ENCODE measurements at places on chromosomes 16 and 17.

DNA sequence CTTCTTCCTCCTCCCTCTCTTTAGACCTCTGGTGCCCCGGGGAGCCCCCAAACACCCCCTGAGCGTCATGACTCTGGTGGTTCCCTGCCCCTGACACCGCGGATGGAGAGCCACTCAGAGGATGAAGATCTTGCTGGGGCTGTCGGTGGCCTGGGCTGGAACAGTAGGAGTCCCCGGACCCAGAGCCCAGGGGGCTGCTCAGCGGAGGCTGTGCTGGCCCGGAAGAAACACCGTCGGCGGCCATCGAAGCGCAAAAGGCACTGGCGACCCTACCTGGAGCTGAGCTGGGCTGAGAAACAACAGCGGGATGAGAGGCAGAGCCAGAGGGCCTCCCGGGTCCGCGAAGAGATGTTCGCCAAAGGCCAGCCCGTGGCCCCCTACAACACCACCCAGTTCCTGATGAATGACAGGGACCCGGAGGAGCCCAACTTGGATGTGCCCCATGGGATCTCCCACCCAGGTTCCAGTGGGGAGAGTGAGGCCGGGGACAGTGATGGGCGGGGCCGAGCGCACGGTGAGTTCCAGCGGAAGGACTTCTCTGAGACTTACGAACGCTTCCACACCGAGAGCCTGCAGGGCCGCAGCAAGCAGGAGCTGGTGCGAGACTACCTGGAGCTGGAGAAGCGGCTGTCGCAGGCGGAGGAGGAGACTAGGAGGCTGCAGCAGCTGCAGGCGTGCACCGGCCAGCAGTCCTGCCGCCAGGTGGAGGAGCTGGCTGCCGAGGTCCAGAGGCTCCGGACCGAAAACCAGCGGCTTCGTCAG, 7.5 kb downstream of the HEXIM2 start:
- no peak for DNase-seq

DNA sequence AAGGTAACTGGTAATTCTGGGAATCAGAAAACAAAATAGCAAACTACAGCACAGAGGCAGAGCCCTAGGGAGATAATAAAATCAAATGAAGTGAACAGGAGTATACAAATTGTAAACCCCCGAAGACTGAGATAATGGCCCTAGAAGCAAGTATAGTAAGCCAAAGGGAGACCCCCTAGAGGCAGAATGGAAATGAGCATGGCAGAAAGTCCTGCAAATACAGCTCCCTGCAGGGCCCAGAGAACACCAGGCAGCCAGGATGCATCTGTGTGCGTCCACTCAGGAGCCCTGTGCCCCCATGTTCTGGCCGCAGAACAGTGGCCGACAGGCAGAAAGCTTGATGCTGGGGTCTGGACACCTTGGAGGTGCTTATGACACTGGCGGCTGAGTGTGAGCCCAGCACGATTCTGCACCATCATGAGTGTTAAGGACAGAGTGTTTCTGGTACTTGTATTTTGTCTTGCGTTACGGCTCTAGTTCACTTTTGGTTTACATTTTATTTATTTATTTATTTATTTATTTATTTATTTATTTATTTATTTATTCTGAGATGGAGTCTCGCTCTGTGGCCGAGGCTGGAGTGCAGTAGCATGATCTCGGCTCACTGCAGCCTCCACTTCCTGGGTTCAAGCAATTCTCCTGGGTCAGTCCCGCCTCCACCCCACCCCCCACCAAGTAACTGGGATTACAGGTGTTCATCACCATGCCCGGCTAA, 48.7 kb downstream of the RGS9 start:
- DNase-seq, result no peak

- no peak for DNase-seq
Measured at GRCh38 chr16:58832386-58832895, 98.3 kb upstream of the GOT2 start.

GRCh38 chr17:41539071-41539492, 11.0 kb upstream of the KRT19 start:
- DNase-seq, result no peak

- no peak for DNase-seq
Measured at GRCh38 chr16:24978370-24978914, 36.7 kb downstream of the ARHGAP17 start.

DNA sequence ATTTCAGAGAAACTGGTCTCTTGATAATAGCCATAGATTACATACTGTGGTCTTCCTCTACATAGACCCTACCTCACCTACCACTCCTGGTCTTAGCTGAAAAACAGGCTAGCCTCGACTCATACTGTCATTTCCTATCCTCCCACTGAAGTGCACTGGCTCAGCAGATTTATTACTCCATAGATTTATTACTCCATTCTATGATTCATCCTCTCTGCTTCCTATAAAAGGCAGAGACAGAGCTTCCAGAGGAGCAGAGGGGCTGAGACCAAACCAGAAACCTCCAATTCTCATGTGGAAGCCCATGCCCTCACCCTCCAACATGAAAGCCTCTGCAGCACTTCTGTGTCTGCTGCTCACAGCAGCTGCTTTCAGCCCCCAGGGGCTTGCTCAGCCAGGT, at the start of gene CCL7:
Gene CCL7, plus strand, starts transcription at position 253 of the 400 bp plus-strand sequence. Its CDS starts 70 bp downstream, at position 323.
- DNase-seq, result no peak

DNA sequence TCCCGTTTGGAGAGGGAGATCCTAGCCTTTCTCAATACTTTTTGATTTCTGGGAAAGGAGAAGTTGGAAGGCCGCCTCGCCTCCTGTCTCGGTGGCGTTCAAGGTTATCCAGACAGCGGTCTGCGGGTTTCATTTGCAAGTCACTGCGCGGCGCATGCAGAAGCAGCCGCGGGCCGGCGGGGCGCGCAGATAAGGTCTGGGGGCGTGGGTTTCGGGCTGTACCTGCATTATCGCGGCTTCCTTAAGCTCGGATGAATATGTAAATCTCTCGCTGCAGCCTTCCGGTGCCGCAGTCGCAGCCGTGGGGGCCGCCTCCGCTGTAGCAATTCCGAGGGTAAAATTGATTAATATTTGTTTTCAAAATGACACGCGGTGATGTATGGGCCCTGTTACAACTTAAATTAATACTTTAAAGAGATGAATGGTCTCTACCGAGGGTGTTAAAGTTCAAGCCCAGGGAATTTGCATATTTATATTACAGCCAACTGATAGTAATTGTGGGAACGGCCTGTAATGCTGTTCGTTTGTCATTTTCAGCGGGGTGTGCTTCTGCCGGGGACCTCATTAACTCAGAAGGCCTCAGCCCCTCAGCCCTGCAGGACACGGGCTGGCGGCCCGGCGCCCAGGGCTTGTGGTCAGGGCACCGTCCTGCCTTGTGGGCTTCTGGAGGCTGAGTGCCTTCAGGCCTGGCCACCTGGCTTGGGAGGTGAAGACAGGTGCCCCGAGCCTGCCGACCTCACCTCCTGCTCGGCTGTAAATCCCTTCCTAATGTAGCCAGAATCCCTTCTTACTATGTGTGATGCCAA, 99.4 kb downstream of the CYLD start:
- DNase-seq, result no peak

GRCh38 chr16:10799736-10800135, 18.9 kb downstream of the TVP23A start:
- no peak for DNase-seq

DNA sequence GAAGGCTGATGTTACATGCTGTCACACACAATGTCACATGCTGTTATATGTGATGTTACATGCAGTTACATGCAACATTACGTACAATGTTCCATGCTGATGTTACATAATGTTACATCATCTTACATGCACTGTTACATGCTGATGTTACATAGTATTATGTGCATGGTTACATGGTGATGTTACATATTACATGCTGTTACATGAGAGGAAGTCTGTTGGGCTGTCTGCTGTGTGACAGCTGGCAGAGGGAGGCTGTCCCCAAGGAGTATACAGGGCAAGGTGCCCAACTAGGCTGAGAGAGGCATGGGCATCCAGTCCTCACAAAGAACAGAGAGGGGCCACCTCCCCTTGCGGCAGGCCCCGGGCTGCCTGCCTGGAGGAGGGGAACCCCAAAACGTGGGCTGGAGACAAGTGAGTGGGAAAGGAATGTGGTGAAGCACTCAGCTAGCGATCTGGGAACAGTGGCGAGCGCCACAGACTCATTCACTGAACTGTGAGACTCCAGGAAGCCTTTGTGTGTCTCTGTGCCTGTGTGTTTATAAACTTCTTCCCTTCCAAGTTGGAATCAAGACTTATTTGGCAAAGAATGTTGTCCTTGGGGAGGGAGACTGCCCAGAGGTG, 30.6 kb downstream of the TMEM92 start:
- DNase-seq, result no peak

GRCh38 chr16:25372716-25373115, 115.1 kb upstream of the ZKSCAN2 start:
- no peak for DNase-seq

DNA sequence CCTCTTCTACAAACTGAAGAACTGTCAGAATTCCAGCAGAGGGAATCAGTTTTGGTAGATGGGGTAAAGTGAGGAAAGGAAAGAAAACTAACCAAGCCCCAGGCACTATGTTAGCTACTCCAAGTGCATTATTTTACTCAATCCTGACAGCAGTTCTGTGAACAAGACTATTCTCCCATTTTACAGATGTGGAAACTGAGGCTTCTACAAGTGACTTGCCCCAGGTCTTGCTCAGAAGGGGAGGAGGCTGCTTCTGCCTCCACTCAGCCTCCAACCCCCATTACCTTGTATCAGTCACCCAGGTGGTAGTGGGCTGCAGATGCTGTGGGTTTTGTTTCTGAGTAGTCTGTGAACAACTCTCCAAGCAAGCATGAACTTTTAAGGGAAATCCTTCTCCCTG, 315.2 kb upstream of the MAF start:
- no peak for DNase-seq

GRCh38 chr17:70987867-70988340, 818.6 kb downstream of the KCNJ2 start:
- no peak for DNase-seq

DNA sequence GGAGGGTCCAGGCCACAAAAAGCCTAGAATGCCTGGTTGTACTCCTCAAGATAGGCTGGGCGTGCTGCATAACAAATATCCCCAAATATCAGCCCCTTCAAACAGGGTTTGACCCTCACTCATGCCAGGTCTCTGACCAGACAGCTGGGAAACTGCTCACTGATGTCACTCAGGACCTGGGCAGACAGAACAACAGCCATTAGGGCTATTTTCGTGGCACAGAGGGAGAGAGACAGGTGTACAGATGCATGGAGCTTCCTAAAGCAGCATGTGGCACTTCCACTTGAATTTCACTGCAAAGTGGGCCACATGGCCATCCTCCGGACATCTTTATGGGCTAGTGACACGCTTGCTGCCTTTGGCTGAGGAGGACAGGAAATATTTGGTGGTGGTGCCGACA, 73.1 kb downstream of the SREBF1 start:
- no peak for DNase-seq

DNA sequence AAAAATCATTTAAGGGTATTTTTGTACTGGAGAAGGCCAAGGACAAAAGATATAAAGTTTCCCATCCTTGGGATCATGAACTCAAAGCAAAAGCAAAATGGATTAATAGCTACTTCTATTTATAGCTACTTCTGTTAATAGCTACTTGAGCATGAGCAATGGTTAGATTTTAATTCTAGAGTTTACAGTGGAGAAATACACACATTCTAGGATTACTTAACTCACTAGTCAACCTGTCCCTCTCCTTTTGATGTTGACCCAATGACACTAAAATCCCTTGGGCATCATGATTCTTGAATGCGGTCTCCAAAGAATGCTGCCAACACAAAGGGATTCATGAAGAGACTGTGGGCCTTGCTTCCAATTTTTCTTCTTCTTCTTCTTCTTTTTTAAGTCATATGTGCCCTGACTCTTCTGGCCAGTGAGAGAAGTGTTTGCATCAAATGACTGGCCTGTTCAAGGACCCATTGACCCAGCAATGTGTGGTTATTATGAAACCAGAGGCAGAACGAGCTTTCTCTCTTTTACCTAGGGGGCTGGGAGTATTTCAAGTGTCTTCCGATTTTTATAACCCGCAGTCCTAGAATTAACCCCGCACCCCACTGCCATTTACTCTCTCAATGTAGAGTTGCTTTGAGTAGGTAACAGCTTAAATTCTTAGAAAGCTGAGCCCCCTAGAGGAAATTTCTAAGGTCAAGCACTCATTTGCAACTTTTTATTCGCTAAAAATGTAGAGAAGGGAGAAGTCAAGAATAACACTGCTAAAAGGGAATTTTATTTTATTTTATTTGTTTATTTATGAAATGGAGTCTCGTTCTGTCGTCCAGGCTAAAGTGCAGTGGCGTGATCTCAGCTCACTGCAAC, 34.6 kb downstream of the OTOA start:
- DNase-seq, result no peak

- DNase-seq, result no peak
Measured at GRCh38 chr16:13039526-13039925, 138.1 kb downstream of the SHISA9 start.

- DNase-seq, result no peak
Measured at GRCh38 chr17:37050920-37051319, 102.2 kb downstream of the AATF start.

DNA sequence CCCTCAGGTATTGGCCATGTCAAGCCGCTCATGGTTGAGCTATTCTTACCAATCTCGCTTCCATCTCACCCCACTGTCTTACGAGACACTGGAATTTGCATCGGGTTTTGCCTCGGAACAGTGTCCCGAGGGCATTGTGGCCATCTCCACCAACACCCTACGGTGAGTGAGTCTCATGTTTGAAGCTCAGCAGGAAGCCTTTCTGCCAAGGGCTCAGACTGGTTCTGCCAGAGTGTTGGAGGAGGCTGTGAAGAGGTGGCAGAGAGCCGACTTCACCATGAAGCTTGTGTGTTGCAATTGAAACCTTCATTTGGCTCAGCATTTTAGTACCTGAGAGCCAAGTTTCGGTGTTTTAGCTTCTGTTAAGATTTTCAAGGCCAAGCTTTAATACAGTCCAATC, 38.0 kb downstream of the SF3B3 start:
- DNase-seq, result peak; percentile 26

DNA sequence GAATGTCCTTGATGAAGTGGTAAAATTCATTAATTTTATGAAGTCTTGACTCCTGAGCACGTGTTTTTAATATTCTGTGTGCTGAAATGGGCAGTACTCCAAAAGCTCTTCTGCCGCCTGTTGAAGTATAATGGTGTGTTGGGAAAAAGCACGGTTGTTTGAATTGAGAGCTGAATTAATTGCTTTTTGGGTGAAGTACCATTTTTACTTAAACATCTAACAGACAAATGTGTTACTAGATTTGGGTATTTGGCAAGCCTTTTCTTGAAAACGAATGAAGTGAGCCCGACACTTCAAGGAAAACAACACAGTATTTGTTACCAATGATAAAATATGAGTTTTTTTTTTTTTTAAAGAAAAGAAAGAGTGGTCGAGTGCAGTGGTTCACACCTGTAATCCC, 22.5 kb downstream of the WWP2 start:
- no peak for DNase-seq

GRCh38 chr16:68134644-68135043, 49.5 kb downstream of the NFATC3 start:
- no peak for DNase-seq

Measured in substantia nigra (tissue), 51 donors.